CD8-positive, alpha-beta T cell (primary cell): ENCODE measurements at places on chromosomes 12 and 14. TPM values are rescaled to one million over a fixed set of nuclear protein-coding genes. Genes with fewer than 3 reads are reported as not detected.

- DNase-seq = no peak
These were observed 433.8 kb downstream of the FUT8 start for GRCh38 chr14:65846196-65846868.

DNA sequence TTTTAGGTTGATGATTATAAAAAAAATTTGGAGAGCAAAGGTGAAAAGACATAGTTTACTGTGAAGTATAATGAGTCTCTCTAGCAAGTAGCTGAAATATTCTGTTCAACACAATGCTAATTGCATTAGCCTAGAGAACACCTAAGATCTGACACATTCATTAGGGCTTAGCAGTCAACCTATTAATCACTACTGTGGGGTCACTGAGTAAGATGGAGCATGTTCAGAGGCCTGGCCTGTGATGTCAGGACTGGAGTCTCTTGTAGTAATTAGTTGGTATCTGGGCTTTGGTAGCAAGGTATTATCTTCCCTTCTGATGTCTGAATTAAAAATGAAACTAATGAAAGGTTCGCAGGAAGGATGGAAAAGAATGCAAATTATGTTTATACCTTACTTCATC lies 112.7 kb downstream of the SLC16A7 start:
- DNase-seq = no peak

GRCh38 chr14:21923820-21924219 lies 250.2 kb upstream of the OR4E1 start:
- DNase-seq = peak; percentile 78

GPR84 gene
- total RNA-seq = not detected

DNA sequence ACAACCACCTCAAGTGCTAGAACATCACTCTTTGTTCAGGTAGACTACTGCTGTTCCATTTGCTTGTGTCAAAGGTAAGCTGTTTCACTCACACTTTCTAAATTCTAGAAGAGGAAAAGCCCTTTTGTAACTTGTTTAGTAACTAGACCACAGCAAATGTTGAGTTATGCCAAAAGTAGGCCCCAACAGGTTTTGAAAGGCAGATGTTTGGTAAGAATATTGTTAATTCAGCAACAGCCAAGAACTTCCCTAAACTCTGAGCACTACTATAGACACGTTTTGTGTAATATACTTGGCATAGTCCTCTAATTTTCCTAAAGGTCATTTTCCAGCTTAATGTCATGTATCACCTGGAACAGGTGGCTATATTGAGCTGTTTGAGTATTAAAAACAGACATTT lies 79.0 kb downstream of the DCAF5 start:
- no peak for DNase-seq

- peak; percentile 49 for DNase-seq
These were observed 35.9 kb downstream of the XRCC3 start for GRCh38 chr14:103679351-103679750.
